ENCODE measurements at places on chromosomes 3 and 15.
A peak's percentile ranks its signal among the peaks of the same experiment; 100 is the strongest.

- DNase-seq = peak; percentile 67
Observed at GRCh38 chr15:23472678-23473077, 25.6 kb upstream of the GOLGA6L2 start.

DNA sequence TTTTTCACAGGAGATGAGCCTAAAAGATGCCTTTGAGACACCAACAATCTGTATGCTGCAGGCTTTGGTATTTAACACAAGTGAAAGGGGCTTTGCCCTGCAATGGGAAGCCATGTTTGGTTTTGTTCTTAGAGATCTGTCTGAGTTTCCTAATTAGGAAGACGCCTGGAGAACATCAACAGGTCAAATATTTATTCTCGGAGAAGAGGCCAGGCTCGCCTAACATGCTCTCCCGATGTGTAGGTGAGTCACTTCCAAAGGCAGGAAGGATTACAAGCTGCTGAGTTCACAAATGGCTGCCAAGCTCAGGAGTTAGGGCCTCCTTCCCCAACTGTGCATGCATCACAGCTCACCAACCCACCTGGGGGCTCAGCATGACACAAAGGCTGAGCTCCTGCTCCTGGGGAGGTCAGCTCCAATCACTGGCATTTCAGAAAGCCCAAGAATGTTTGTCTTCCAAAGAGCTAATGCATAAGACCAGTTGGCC, 119.5 kb upstream of the PRICKLE2 start:
- peak; percentile 80 for DNase-seq

DNA sequence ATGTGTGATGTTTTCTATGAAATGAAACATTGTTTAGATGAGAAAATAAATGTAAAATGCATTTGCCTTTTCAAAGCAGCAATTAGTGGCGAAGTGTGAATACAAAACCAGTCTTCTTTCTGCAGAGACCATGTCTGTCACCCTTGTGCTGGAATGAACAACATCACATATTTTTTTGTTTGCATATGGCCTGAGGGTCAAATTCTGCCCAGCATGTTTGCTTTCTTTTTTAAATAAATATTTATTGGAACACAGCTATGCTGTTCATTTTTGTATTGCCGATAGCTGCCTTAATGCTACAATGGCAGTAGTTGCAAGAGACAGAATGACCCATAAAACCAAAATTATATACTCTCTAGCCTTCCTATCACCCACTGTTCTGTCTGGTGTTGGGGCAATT, 75.3 kb upstream of the SNRPN start:
- DNase-seq = no peak

- DNase-seq = no peak
Observed at GRCh38 chr3:54079730-54080325, 42.5 kb upstream of the CACNA2D3 start.

GRCh38 chr15:67177752-67178151, 76.7 kb downstream of the AAGAB start:
- peak; percentile 58 for DNase-seq

DNA sequence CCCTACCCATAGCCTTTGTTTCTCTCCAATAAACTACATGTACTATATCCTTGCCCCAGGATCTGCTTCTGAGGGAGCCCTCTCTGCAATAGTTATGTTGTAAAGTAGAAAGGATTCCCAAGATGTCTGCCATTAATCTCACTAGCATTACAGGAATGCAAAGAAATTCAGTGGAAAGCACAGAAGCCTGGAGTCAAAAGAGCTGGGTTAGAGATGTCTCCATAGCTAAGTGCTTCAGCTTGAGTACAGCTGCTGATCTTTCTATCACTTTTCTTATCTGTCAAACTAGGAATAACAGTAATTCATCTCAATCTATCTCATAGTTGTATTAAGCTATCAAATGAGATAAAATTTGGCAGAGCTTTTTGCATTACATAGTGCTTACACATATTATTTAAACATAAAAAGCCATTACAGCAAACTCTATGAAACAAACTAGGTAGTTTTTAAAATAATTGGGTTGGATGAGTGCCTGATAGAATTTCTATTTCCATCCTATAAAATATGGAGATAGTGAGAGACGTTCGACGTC, 799.5 kb upstream of the SEMA6D start:
- DNase-seq = no peak

GRCh38 chr15:60590935-60591495, 112.1 kb upstream of the ICE2 start:
- DNase-seq = peak; percentile 58

DNA sequence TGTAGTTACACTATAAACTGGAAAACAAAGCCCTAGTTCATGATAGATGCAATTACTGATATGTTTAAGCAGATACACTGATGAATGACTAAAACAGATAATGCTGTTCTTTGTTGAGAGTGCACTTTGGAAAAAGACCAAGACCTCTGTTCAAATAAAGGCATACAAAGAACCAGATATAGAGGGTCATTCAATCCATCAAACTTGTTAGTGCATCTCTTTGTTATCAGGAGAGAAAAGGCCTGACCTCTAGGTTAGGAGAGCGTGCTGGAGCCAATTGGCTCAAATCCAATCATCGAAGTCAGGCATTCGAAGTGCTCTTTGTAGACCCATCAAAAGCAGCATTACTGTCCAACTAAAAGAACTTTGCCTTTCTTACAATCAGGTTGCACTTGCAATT, 124.2 kb downstream of the TFG start:
- no peak for DNase-seq

GRCh38 chr3:146115619-146116018, 45.4 kb downstream of the PLOD2 start:
- no peak for DNase-seq

- DNase-seq = peak; percentile 83
Observed at GRCh38 chr3:158768881-158769543, 32.8 kb upstream of the MFSD1 start.

DNA sequence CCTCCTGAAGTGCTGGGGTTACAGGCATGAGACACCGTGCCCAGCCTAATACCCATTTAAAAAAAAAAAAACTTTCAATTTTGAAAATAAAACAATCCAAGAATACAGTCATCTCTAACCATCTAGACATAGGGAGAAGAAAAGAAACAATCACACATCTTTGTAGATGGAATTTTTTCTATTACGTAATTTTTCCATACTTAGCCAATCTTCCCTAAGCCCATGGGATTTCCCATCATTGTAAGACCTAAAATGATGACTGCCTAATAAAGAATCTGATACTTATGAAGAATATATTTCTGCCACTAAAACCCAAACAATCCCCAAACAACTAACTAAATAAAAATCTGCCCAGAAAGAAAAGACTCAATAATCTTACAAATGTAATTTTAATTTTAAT, 88.7 kb downstream of the CBLB start:
- DNase-seq = no peak

- no peak for DNase-seq
Observed at GRCh38 chr15:41913256-41913655, 19.4 kb upstream of the SPTBN5 start.

GRCh38 chr3:49900491-49901153, 3.1 kb downstream of the MST1R start:
- peak; percentile 81 for DNase-seq

DNA sequence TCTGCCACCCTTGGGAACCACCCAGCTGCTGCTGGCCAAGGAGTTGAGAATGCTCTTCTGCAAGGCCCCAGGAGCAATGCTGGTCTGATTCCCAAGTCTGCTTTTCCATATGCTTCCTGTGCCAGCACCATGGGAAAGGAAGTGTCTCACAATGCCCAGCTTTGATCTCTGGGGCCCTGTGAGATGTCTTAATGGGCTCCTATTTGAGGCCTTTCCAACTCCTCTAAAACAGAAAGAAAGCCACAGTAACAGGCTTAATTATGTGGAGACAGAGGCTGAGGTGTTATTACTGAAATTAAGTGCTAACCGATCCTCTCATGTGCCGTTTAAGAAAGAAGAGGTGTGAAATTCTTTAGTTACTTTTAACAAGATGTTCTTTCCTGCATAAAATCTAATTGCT, 4.5 kb downstream of the EOGT start:
- DNase-seq = no peak

- DNase-seq = peak; percentile 88
Observed at GRCh38 chr3:182182531-182182968, 470.8 kb downstream of the SOX2 start.

DNA sequence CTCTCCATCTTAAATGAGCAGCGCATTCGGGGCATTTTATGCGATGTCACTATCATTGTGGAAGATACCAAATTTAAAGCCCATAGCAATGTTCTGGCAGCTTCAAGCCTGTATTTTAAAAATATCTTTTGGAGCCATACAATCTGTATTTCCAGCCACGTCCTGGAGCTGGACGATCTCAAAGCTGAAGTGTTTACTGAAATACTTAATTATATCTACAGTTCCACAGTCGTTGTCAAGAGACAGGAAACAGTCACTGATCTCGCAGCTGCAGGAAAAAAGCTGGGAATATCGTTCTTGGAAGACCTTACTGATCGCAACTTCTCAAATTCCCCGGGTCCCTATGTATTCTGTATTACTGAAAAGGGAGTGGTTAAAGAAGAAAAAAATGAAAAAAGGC, 44.4 kb upstream of the RASA2 start:
- DNase-seq = no peak

GRCh38 chr15:25741256-25741580, 121.9 kb downstream of the ATP10A start:
- no peak for DNase-seq

GRCh38 chr3:14374444-14374883, 27.9 kb upstream of the SLC6A6 start:
- DNase-seq = no peak

DNA sequence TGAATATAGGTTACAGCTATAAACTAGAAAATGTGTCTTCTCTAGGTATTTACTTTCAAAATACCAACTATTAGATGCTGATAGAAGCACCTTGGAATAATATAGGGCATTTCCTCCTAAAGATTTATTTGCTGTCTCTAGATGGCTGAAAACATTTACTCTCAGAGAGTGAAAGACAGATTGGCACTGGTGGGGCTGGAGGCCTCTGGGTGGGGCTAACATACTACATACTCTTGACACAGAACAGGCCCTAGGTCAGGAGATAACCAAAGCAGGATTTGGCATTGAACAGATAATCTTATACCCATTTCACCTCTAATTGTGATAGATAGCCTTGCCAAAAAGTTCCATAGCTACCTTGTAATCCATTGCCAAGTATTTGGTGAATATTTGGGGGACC, 253.3 kb upstream of the TBC1D5 start:
- DNase-seq = no peak

DNA sequence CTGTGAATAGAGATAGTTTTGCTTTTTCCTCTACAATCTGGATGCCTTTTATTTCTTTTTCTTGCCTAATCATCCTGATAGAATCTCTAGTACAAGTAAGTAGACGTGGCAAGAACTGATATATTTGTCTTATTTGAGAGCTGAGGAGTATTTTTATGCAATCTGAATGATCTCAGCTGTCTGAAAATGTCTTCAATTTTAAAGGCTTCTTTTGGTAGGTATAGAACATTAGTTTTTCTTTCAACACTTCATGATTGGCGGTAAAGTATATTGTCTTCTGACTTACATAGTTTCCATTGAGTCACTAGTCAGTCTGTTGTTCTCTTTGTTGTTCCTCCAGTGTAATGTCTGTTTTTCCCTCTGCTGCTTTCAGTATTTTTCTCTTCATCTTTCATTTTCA, 31.3 kb downstream of the MGA start:
- no peak for DNase-seq

- no peak for DNase-seq
Observed at GRCh38 chr15:70498096-70498626, 265.2 kb downstream of the UACA start.

GRCh38 chr15:68630211-68630555, 51.4 kb downstream of the CORO2B start:
- DNase-seq = no peak

DNA sequence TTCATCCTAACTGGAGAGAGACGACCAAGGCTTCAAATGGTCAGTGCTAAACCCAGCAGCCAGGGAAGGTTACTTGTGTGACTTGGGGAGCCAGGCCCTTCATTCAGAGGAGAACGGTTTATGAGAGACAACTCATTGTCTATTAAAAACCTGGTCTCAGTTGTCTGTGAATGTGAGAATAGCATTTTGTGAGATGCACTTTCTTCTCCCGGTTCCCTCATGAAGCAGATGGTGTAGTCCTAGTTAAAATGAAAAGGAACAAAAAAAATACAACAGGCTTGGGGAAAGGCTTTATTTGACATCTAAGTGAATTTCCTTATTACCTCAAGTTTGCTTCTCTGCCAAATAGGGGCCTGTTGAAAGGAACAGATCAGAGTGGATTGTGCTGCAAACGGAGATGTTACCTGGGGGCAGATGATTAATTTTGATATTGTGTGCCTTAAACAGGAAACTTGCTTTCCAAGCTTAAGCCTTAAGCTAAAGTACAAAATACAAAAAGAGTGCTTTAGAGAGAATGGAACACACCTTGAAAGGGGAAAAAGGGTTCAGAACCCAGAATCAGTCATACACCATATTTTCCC, 202.7 kb upstream of the BHLHE40 start:
- no peak for DNase-seq

- peak; percentile 19 for DNase-seq
Observed at GRCh38 chr3:81581966-81582599, 179.4 kb downstream of the GBE1 start.

DNA sequence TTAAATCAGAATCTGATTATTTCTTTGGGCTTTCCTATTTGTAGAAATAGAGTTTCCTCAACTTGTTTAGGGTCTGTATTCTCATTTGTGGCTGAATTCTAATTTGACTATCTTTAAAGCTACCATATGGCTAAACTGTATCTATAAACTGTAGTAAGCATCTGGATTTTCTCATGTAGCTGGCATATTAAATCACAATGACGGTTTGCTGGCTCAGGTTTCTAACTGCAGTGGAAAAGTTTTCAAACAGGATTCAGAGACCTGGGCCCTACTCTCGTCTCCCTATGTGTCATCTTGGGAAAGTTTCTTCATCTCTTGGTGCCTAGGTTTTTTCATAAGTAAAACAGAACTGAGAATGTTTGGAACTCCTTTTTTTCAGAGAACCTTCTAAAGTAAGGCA, 68.3 kb downstream of the GALK2 start:
- DNase-seq = no peak

DNA sequence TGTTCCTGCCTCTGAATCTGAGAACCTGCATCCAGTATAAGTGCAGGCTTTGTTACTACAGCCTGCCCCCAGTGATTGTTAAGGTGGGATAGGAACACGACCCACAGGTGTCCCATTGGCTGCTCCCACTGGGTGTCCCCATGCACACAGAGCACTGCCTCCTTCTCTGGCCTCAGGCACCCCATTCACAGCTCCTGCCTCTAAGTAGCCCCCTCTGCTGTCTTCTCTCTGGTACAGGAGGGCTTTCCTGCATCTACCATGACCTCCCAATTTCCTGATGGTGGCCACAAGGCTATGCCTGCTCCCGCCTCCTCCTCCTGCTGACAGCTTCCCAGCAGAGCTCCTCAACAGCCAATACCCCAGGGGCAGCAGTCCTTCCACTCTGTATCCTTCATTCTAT, 238.6 kb upstream of the TMC3 start:
- DNase-seq = no peak

- DNase-seq = no peak
Observed at GRCh38 chr15:63668601-63669000, 71.4 kb downstream of the FBXL22 start.

GRCh38 chr3:27723456-27723814, 1.3 kb upstream of the EOMES start:
- no peak for DNase-seq

- no peak for DNase-seq
Observed at GRCh38 chr15:57785039-57785438, 78.5 kb downstream of the POLR2M start.

GRCh38 chr3:147361454-147362420, 44.6 kb downstream of the ZIC4 start:
- peak; percentile 57 for DNase-seq
